ENCODE measurements at places on chromosomes 4 and X. TPM values are rescaled to one million over a fixed set of nuclear protein-coding genes. Genes with fewer than 3 reads are reported as not detected.

TEX13B gene
- total RNA-seq, result not detected

GLRA3 gene
- 0.13 TPM for total RNA-seq

RTL5 gene
- total RNA-seq, result 5.6 TPM

BLOC1S4 gene
- 9.3 TPM for total RNA-seq

Data from aortic smooth muscle cell (primary cell).